ENCODE measurements at places on chromosomes 3 and 15.

DNA sequence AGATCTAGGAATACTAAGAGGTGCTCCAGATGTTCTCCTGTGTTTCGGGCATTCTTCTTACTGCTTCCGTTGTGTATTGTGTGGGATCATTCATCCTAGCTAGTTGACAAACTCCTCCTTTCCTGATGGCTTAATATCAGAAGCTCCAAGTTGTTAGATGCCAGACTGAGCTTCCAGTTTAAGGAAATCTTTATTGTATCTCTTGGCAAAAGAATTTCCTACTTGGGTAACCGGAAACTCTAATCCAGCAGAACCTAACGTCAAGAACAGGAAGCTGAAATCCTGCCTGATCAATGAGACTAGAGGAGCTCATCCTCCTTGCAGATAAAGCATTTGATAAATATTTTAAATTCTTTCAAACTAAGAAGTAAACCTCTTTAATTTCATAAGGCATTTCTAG, 27.7 kb upstream of the MYH15 start:
- no peak for DNase-seq

GRCh38 chr3:98945101-98945524, 43.6 kb upstream of the DCBLD2 start:
- DNase-seq: no peak

- no peak for DNase-seq
These were observed 102.7 kb downstream of the SLCO3A1 start for GRCh38 chr15:91956026-91956723.

GRCh38 chr3:49352281-49352680, 5.9 kb downstream of the GPX1 start:
- DNase-seq: no peak

- peak; percentile 48 for DNase-seq
These were observed 2.5 kb upstream of the FANCD2 start for GRCh38 chr3:10023587-10024310.

DNA sequence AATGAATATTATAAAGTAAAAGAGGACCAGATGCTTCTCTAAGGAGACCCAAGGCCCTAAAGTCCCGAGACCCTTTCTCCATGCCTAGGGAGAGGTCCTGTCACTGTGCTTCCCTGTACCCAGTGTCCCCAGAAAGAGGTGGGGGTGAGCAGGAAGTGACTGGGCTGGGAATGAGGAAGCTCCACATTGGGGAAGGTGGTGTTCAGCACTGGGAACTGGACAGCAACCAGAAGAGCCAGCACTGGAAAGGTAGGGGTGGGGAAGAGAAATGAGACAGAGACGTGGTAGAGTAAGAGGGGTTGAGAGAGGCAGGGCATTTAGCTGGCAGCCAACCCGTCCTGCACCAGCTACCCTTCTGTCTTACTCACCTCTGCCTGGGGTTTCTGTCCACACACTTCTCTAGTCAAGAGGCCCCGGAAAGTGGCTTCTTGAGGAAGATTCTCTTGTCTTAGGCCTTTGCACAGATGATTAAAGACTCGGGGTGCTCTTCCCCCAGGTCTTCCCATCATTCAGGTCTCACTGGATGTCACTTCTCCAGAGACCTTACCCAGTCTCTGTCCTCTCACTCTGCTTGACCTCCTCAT, 12.2 kb downstream of the RRP9 start:
- DNase-seq: peak; percentile 24

GRCh38 chr3:13865581-13865980, 14.3 kb downstream of the WNT7A start:
- no peak for DNase-seq

DNA sequence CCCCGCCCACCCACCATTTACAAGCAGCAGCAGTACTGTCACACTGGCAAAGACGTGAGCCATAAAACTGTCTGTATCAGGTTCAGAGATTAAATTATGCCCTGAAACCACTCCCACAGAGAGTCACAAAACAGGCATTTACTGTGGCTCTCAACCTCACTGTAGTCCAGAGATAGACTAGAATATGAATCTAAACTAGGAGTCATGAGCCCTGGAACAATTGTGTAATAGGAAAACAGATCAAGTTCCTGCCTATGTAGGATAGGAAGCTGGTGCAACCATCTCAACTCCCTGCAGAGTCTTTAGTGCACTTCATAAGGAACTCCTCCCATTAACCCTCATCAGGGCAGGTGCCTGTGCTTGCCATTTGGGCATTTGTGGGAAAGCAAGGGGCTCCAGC, 61.7 kb downstream of the FAM227B start:
- no peak for DNase-seq

- peak; percentile 89 for DNase-seq
These were observed 657 bp downstream of the PATL2 start for GRCh38 chr15:44710236-44711095.

- peak; percentile 81 for DNase-seq
These were observed at the start of gene P4HTM for GRCh38 chr3:48989796-48990635. Gene P4HTM, plus strand, starts transcription at chr3:48990241. Its CDS starts 16 bp downstream, at chr3:48990257.

DNA sequence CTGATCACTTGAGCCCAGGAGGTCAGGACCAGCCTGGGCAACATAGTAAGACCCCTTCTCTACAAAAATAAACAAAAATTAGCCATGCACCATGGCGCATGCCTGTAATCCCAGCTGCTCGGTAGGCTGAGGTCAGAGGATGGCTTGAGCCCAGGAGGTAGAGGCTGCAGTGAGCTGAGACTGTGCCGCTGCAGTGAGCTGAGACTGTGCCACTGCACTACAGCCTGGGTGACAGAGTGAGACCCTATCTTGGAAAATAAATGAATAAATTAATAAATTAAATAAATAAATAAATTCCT, 10.8 kb downstream of the SHISA5 start:
- DNase-seq: no peak

- DNase-seq: no peak
These were observed 43.4 kb downstream of the MYO5A start for GRCh38 chr15:52485290-52485689.

- DNase-seq: no peak
These were observed 1.2 kb downstream of the PHC3 start for GRCh38 chr3:170180079-170180907.

DNA sequence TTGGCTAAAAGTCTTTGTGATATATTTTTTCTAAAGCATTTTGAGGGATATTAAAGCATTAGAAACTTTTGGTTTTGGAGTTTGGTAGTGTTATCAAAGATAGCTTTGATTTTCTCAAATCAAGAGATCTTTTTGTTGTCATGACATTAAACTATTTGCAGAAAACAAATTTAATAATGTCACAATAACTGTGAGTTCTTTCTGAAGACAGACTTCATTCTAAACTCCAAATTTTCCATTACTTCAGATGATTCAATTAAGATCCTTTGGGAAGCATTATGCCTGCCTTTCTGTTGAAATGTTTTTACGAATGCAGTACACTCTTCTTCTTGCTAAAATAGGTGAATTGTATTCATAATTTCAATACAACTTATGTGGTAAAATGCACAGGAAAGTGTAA, 145.4 kb downstream of the ALCAM start:
- DNase-seq: no peak

- no peak for DNase-seq
These were observed 177.9 kb downstream of the ARPP21 start for GRCh38 chr3:35817216-35817615.

GRCh38 chr3:156738251-156738650, 63.9 kb downstream of the TIPARP start:
- no peak for DNase-seq

DNA sequence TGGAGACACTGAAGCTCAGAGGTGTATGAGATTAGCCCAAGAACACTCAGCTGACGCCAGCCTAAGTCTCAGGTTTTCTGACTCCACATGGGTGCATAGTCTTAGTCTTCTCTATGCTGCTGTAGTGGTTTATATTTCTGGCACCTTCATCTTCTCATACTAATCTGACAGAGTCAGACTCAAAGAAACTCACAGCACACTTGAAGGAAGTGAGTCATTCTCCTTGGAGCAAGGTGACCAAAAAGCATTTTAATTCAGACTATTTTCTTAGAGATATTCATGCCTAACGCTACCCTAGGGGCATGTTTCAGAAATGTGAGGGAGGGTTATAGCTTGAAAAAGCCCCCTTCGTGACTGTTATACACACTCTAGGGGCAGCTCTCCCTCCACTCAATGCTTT, 775.3 kb upstream of the ARPP21 start:
- no peak for DNase-seq

- DNase-seq: no peak
These were observed 440.3 kb upstream of the DPH6 start for GRCh38 chr15:35986191-35986721.

- no peak for DNase-seq
These were observed 27.2 kb upstream of the TNFSF10 start for GRCh38 chr3:172550347-172550943.

DNA sequence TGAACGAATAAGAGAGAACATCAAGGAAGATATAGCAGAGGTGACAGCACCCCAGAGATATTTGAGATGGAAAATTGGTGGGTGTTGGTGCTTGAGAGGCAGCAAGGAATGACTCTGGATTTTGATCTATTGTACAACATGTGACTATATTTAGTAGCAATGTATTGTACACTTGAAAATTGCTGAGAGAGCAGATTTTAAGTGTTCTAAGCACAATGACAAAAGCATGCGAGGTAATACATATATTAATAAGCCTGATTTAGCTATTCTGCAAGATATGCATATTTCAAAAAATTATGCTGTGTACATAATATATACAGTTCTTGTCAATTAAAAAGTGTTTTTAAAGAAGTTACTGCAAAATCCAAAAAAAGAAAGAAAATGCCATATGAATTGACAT, 194.3 kb downstream of the SLC9A9 start:
- no peak for DNase-seq

DNA sequence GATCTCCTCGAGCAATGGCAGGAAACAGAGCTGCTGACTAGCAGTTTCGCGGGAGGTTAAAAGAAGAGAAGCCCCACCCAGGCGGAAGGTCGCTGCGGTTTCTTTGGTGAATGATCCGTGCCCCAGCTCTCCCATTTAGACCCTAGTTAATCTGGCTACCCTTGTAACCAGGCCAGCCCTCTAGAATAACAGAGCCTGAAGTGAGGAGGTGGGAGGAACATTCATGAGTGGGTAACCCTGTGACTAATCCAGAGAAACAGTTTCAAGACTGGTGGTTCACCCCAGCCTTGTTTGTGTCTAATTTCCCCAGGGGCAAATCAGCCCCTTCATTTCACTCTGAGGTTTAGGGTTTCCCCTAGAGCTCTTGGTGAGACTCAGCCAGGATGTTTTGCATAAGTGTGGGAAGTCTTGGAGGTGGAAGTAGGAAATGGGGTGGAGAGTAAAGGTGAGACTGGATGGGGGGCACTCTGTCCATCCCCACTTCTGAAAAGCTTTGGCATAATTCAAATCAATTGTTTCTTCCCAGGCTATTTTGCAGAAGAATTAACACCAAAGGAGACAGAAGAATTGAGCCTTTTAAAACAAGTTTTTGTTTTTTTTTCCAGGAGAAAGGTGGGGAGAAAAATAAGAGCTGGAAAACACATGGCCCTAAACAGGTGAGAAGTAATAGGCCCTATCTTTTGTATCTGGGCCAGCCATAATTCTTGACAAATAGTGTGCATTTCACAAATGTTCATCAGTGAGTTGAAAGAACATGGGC, 303.1 kb downstream of the RPLP1 start:
- DNase-seq: no peak

DNA sequence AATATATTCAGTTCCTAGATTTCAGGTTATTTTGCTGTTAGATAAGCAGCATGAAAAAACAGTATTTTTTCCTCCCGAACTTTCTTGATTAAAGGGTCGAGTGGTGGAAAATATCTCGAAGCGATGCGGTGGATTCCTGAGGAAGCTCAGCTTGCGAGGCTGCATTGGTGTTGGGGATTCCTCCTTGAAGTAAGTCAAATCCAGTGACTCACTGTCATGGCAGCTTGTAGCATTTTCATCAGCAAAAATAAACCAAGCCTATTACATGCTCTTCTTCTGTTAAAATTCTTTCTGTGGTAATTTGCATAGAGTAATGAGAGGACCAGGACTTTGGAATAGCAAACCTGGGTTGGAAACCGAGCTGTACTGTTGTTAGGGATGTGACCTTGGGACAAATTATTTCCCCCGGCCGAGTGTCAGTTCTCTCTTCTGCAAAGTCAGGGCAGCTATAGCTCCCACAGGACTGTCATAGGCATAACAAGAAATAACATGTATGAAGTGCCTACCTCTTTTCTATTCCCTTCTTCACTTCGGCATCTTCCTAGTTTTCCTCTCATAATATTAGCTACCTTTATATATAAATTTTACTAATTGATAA, 75.6 kb downstream of the UBP1 start:
- DNase-seq: no peak

- no peak for DNase-seq
These were observed 52.2 kb upstream of the HEG1 start for GRCh38 chr3:125107861-125108567.

- DNase-seq: no peak
These were observed 56.6 kb downstream of the CBLB start for GRCh38 chr3:105812194-105812586.

Data from HL-60 (cell line).